ENCODE measurements at places on chromosomes 5 and 9.
A peak's percentile ranks its signal among the peaks of the same experiment; 100 is the strongest.

GRCh38 chr9:114134827-114135396 is 20.4 kb upstream of the COL27A1 start:
- no peak for DNase-seq

- DNase-seq: no peak
These were observed 352.1 kb upstream of the CD180 start for GRCh38 chr5:67548520-67549295.

DNA sequence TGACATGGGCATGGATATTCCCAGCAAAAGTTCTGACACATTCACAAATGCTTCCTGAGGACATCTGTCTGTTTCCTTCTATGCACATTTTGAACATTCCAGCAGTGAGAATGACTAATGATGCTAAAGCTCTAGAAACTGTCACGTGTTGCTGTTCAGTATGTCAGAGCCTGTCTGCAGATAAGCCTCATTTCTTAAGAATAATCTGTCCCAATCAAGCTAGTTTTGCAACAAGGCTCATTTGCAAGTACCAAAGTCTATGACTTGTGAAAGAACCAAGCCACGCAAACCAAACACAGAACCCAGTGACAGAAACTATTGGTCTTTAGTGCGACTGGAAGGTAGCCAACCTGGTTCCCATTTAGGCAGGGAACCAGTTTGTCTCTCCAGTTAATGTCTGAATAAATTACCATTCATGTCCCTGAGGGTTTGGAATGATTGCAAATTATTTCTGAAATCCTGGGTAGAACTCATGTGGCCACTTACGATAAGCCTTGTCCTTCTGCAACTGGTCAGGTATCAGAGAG is 178.5 kb downstream of the C9orf152 start:
- no peak for DNase-seq

- DNase-seq: no peak
These were observed 86.0 kb downstream of the PRRT1B start for GRCh38 chr9:131631306-131631705.

DNA sequence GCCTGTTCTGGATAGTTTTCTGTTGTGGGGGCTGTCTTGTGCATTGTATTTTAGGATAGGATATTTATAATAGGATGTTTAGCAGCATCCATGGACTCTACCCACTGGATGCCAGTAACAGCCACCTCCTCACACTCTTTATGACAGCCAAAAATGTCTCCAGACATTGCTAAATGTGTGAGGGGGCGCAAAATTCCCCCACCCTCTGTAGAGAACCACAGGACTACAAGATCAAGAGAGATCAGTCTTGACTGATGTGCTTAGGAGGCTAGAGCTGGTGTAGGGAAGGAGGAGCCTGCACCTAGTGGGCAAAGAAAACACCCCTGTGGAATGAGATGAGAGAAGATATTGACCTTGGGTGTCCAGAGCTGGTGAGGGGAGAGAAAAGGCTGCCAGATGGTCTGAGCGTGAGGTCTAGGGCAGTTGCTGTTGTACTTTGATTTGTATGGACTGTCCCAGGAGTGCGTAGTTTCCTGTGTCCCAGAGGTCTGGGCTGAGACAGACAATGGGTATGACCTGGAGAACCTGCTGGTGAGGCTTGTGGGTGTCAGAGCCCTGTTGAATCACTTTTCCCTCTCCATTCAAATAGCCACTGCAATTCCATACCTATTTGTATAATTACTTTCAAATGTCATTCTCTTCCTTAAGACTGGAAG is 16.3 kb downstream of the DAPK1 start:
- no peak for DNase-seq

- DNase-seq: no peak
These were observed 2.0 kb downstream of the QSOX2 start for GRCh38 chr9:136243631-136244030.

DNA sequence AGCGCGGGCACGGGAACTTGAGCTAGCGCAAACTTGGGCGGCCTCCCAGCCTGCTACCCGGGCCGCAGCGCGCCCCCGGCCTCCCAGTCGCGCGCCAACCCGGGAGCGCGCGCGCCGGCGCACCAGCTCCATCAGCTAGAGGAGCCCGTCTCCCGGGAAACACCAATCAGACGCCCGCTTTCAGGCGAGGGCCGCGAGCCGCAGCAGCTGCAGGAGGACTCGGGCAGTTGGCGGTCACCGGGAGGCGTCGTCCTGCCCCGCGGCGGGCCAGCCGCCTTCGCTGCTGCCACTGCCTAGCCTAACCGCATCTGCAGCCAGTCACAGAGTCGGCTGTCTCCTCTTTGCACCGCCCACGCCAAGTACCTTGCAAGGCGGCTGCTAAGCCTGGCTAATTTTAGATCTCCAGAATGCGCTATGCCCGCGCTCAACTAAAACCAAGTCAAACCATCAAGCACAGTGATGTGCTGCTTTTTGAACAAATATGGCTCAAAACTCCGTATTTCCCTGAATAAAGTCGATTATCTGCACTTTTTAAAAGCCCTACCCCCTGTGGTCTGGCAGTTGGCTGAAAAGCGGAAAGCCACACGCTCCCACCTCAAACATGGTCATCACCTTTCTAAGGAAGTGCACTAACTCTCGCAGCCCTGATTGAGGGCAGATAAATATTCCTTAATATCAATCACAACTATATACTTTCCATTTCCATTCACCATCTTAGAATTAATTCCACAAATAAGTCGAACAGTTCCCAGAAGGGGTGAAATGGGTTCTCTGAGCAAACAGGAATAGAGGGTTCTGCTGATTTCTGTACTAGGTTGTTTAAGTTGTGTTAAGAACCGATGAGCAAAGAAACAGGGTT is 221.8 kb downstream of the MEF2C start:
- DNase-seq: no peak

DNA sequence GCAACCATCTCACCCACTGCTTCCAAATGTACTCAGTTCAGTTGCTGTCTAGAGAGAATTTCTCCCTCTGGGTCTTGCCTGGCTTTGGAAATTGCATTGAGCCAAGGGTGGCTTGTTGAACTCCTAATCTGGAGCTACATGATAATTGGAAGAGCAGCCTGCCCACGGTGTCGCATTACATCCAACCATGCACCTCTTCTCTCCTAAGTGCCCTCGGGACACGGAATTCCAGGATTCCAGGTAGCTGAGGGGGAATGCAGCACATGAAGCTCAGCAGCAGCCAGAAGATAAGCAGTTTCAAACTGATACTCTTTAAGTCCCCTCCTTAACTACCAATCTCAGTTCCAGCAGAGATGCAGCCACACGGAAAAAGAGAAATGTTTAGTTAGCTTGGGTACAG is 509.4 kb upstream of the KLF4 start:
- no peak for DNase-seq

DNA sequence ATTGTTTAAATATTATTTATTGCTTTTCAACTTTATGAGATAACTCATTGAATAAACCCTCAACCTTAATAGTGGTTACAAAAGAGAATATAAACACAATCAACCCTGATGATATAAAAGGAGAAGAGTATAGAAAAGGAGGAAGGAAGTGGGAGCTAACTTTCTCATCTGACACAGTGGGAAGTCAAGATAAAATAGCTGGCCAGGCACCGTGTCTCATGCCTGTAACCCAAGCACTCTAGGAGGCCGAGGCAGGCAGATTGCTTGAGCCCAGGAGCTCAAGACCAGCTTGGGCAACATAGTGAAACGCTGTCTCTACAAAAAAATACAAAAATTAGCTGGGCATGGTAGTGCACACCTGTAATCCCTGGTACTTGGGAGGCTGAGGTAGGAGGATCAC is 93.5 kb downstream of the PPP2R2B start:
- no peak for DNase-seq

DNA sequence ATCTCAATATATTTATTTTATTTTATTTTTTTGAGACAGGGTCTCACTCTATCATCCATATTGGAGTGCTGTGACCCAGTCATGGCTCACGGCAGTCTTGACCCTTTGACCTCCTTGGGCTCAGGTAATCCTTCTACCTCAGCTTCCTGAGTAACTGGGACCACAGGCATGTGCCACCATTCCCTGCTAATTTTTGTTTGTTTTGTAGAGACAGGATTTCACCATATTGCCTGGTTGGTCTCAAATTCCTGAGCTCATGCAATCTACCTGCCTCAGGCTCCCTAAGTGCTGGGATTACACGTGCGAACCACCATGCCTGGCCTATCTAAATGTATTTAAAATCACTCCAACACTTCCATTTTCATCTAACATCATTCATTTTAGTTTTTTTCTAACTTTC is 190.5 kb upstream of the CHD1 start:
- DNase-seq: no peak

DNA sequence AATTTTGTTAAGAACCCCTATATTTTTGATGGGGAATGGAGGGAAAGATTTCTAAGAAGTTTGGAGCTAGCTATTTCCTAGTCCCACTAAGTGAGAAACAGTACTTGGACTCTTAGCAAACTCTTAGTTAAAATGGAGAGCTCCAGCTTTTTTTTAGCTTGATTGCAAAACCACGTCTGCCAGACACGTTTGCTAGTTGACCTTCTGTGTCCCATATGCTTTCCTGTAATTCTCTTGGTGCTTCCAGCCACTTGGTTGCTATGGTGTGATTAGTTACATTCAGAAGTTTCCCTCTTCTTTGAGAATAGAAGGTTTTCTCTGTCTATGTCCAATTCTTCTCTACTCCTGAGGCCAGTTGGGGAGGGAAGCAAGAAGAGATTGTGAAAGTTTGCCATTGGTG is 417.0 kb upstream of the TLE4 start:
- DNase-seq: no peak

- no peak for DNase-seq
These were observed 32.3 kb upstream of the UBTD2 start for GRCh38 chr5:172315587-172316493.

DNA sequence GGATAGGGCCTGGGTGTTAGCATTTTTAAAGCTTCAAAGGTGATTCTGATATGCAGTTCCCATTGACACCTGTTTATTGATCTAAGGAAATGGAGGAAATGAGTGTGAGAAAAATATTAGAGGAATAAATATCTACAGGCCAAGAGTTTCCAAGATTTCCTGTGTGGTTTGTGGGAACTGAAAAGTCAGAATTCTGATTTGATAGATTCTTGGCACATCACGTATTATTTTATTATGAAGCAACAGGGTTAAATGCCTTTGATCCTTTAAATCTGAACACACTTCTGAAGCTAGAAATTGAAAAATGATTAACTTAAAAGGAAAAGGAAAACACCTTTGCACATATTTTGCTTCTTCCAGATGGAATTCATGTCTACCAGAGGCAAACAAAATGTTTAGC is 113.7 kb downstream of the CD180 start:
- DNase-seq: no peak

DNA sequence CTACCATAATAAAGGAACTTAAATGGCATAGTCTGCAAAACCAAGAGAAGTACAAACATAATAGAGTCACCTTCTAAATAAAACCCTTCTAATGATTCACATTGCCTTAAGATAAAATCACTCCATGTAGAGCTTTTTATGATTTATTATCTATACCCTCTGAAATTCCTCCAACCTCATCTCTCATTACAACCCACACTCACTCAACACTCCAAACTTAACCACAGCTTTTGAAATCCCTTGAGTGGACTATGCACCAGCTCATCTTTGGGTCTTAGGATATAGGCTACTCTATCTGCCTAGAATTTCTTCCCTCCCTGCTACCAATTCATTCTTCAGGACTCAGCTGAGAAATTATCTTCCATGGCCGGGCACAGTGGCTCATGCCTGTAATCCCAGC is 122.5 kb downstream of the CETN3 start:
- no peak for DNase-seq

GRCh38 chr9:136694163-136694871 is 7.1 kb upstream of the AGPAT2 start:
- peak; percentile 57 for DNase-seq

DNA sequence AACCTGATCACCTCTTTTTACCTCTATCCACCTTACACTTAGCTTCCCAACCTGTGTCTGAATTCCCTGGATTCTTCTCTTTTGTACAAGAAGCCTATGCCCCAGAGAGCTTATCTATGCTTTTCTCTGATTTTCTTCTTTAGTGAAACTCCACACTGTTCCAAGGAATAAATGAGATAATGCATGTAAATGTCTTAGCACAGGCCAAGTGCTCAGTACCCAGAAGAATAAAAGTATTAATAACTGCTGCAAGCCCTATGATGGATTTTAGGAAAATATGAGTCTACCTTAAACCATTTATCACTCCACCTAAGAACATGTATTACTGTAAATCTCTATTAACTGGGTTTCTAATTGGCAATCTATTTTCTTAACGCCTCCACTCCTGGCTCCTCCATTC is 168.5 kb upstream of the TNC start:
- no peak for DNase-seq

DNA sequence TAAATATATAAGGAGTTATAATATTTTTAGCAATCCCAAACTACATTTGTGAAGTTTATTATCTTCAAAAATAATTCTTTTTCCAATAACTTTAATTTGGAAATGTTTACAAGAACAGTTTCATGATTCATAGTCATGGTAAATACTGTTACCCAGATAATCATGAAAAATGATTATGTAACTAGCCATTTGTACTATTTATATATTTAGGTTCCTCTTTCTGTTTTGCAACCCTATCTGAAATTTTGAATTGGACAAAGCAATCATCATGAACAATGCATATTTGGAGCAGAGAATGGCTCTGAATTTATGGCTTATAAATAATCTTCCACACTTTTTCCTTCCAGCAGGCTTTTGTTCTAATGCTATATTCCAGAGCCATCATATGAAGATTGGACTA is 499.7 kb downstream of the SLCO4C1 start:
- DNase-seq: no peak

DNA sequence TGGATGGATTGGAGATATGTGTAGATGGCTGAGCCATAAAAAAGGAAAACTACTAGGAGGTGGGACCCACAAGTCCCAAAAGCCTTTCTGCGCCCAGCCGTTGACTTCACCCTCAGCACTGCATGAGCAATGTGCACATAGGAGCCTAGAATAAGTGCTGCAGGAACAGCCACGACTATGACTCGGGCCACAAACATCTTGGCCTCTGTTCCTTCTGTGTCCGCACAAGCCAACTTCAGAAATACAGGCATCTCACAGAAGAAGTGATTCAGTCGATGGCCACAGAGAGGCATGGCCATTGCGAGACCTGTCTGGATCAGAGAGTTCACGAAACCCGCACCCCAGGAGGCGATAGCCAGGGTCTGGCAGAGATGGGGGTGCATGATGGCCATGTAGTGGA is 587 bp downstream of the OR2Y1 start:
- no peak for DNase-seq

DNA sequence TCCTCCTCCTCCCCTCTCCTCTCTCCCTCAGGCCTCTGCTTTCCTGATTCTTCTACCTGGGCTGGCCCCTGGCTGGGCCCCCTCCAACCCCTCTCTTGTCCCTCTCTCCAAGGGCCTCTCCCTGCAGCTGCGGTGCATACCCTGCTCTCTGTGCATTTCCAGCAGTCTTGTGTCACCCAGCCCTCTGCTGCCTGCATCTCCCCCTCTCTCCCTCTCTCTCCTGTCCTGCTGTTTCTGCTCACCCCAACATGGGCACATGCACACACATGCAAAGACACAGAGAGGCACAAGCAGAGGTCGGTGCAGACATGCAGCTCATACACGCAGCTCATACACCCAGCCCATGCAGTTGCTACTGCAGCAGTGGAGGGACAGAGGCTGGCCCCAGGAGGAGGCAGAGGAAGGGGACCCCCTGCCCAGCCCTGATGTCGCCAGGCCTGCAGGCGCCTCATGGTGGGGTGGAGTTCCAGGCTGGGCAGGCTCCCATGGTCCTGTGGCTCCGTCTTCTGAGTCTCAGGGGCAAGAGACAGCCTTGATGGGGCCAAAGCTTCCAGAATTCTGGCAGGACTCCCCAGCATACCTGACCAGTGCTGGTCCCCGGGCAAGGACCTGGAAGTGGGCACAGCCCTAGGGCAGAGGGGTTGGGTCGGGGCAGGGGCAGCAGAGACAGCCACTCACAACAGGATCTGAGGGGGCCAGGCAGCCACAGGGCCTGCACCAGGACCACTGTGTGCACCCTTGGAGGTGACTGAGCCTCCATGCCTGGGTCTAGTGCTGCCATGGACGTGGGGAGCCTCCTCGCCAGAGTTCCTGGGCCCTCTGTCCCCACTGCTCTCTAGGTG is 216.9 kb downstream of the C9orf50 start:
- no peak for DNase-seq

Measured in stimulated activated CD4-positive, alpha-beta T cell treated with anti-CD3 and anti-CD28 coated beads, Interleukin-2, amount 100 ng/mL, for 24 hours (primary cell).